ENCODE measurements at places on chromosomes 3 and 15.

DNA sequence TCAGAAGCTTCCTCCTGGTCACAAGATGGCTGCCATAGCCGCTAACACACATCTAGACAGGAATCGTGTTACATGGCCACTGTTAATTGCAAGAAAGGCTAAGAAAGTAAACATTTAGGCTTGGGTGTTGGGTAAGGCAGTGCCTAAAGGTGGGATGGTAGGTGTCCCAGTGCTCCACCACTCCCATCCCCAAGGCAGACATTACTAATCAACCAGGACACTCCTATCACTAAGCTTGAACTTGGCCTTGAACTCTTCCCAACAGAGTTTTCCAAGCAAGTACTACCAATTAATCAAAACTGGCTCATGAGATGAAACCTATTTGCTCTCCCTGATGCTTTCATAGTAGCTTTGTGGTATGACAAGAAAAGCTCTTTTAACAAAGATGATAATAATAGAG is 37.9 kb upstream of the C3orf80 start:
- no peak for DNase-seq

DNA sequence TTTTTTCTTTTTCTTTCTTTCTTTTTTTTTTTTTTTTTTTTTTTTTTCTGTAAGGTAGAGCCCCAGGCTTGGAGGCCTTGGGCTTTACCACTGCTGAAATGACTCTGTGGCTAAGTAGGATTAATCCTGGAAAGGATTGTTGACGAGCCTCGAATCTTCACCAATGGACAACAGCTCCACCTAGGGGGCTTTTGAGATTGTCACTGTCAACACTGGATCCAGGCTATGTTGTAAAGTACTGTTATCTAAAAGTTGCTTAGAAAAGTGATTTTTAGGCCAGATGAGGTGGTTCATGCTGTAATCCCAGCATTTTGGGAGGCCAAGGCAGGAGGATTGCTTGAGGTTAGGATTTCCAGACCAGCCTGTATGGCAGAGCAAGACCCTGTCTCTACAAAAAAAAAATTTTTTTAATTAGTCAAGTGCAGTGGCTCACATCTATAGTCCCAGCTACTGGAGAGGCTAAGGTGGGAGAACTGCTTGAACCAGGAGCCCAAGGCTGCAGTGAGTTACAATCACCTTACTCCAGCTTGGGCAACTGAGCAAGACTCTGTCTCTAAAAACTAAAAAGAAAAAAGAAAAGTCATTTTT is 41.6 kb downstream of the KLHL18 start:
- DNase-seq, result peak; percentile 70

GRCh38 chr15:32952901-32953532 is 235.2 kb downstream of the GREM1 start:
- DNase-seq, result peak; percentile 13

DNA sequence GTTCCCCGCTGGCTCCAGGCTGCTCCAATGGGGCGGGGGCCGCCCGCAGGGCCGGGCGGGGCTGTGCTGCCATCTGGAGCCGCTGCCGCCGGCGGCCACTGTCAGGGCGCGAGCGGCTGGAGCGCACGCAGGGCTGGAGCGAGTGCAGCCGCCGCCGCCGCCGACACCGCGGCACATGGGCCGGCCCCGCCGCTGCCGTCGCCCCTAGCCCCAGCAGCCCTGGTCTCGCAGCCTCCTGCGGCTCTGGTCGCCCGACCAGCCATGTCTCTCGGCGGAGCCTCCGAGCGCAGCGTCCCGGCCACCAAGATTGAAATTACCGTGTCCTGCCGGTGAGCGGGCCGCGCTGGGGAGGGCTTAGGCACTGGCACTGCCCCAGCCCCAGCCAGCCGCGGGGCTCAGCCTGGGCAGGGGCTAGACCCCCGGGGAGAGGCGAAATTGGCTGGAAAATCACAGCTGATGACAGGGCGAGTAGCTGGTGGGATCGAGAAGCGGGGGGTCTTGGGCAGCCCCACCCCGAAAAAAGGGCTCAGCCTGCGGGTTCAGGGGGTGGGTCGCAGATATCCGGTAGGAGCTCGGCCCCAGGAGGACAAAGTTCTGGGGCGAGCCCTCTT is at the start of gene CPNE9:
Gene CPNE9, plus strand, starts transcription at position 98 of the 611 bp plus-strand sequence. Its CDS starts 164 bp downstream, at position 262.
- DNase-seq, result no peak

DNA sequence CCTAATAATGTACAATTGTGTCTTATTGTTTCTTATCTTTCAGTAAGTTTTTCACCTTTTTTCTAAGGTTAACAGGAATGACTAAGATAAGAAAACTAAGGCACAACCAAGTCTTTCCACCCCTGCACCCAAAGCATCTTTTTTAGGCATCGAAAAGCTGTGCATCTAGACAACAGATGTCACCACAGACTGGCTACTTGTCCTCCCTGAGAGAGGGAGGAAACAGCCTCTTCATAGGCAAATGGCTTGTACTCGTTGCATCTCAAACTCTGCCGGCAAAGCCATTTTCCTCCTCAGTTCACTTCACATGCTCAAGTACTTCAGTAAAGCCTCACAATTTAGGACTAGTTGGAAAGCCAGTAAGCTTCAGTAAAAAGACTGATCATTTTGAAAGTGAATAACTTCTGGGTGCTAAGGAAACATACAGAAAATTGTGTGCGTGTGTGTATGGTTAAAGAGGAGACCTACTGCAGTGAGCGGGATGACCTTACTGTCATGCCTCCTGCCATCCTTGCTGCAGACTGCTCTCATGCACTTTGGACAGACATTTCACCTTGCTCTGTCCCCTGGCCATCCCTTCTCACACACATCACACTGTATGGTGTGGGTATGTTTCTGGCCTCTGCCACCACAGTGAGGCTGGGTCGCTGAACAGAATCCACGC is 36.5 kb upstream of the HACD2 start:
- no peak for DNase-seq

DNA sequence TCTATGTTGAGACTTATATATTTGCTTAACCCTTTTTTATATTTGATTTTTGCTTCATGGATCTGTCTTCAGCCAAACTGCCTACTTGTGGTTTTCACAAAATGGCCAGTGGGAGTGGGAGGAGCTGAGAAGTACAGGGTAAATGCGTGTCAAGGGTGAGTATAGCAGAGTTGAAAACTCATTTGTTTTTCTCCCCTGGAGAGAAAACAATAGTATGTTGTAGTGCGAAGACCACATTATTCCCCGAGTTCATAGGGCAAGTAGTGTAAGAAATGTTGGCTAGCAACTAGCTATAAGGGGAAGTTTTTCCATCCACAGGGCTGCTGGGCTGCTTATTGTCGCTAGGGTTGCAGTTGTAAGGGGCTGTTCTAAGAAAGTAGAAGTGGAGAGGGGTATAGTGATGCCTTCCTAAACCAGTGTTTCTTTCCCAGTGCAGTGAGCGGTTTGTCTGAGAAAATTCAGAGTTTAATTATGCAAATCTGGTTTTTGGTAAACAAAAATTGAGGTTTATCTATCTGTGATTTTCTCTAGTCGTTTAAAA is 153.8 kb upstream of the AZI2 start:
- DNase-seq, result no peak

- DNase-seq, result peak; percentile 21
These were observed 280.7 kb downstream of the NFKBIZ start for GRCh38 chr3:102129760-102130608.

- no peak for DNase-seq
These were observed 224.0 kb downstream of the CHL1 start for GRCh38 chr3:420584-420983.

GRCh38 chr3:54069961-54070360 is 52.4 kb upstream of the CACNA2D3 start:
- no peak for DNase-seq

GRCh38 chr3:34361921-34362320 is 563.5 kb downstream of the PDCD6IP start:
- DNase-seq, result no peak

DNA sequence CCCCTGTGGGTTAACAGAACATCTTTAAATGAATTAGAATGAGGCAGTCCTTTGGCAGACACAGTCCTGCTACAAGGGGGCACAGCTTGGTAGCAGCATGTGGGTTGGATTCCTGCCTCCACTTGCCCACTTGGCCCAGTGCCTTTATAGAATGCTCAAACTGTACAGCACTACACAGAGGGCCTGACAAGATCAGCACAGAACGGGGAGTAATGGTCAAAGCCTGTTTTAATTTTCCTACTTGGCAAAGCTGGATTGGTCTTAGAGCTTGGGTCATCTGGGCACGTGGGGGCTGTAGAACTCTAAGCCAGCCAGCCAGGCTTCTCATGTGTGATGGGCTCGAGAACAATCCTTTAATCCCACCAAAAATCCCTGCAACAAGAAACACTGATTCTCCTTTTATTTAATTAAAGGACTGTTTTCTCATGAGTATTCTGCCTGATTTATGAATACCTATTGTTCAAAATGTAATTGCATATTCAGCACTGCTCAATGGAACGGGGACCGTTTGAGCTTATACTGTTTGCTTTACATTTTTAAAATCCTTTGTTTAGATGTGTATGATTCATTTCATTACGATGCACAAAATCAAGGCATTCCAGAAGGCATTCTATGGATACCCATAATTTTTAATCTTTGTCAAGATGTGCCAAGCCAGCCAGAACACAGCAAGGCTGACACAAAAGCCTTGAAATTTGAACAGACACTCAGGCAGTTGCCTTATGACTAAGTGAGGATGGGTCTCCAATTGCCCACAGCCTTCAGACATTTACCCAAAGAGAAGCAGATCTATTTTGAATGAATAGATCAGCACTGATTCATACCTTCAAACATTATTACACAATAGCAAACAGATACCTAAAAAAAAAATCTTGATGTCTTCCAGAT is 249.3 kb upstream of the TGFBR2 start:
- no peak for DNase-seq

DNA sequence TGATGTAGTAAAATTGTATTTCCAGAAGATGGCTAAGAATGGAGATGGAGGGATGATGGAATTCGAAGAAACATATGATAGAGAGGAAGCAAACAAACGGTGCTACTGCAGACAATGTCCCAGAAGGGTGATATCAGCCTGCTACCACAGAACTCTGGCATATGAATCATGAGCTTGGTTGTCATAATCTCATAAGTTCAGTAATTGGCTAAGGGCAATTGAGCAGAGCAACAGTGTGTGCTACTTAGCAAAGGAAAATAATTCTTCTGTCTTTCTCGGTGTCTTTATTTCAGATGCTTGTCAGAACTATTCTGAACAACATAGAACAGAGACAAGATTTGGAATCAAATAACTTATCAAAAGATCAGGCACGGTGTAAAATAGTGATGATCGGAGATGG is 407.3 kb downstream of the GBE1 start:
- DNase-seq, result no peak

GRCh38 chr15:94655249-94655880 is 424.0 kb downstream of the MCTP2 start:
- no peak for DNase-seq

DNA sequence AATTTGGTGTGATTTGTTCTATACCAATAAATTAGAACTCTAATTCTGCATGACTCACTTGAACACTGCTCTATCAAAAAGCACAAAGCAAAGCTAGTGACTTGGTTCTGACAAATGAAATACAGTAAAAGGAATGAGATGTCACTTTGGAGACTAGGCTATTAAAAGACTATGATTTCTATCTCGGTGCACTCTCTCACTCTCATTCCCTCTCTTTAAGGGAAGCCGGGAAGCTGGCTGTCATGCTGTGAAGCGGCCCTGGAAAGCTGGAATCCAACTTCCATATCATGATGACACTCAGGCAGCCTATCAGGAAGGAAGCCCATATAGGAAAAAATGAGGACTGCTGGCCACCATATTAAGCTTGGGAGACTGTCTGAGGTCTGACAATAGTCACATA is 590.1 kb upstream of the CBLB start:
- DNase-seq, result no peak

- no peak for DNase-seq
These were observed 60.9 kb downstream of the TGFBR2 start for GRCh38 chr3:30667280-30667651.

- DNase-seq, result no peak
These were observed 214.3 kb upstream of the SGO1 start for GRCh38 chr3:20400281-20400680.

- DNase-seq, result no peak
These were observed 292.5 kb downstream of the PTPRG start for GRCh38 chr3:61853912-61854311.

- DNase-seq, result no peak
These were observed 28.9 kb upstream of the PARL start for GRCh38 chr3:183913580-183913920.

GRCh38 chr15:58179206-58179605 is 41.0 kb downstream of the AQP9 start:
- DNase-seq, result no peak

DNA sequence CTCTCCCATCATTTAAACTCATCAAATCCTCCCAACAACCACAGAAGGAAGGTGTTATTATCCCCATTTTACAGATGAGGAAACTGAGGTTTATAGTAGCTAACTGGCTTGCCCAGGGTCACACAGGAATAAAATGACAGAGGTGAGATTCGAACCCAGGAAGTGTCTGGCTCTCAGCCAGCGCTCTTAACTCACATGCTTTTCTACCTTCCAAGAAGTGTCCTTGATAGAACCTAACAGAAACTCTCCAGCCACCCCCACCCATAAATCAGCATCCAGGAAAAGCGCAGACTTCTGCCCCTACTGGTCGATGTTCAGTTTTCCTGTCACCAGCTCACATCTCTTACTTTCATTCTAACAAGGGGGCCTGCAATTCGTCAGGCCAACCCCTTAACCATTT is 51.7 kb downstream of the SPATA12 start:
- no peak for DNase-seq

GRCh38 chr3:168398371-168399025 is 302.8 kb upstream of the GOLIM4 start:
- no peak for DNase-seq

DNA sequence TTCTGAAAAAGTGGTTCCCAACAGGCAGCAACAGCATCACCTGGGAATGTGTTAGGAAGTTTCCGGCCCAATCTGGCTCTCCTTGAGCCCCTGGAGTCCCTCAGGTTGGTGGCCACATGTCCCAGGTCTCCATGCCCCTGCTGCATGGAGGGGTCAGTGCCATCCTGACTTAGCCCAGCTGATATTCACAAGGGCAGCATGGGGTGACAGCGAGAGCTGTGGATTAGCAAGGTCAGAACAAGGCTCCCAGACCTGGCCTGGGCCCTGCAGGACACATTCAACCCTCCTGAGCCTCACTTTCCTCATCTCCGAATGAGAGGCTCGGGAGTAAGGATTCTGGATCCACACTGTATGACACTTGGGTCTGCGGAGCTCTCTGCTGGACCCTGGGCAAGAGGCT is 243.8 kb upstream of the TLE3 start:
- DNase-seq, result no peak

DNA sequence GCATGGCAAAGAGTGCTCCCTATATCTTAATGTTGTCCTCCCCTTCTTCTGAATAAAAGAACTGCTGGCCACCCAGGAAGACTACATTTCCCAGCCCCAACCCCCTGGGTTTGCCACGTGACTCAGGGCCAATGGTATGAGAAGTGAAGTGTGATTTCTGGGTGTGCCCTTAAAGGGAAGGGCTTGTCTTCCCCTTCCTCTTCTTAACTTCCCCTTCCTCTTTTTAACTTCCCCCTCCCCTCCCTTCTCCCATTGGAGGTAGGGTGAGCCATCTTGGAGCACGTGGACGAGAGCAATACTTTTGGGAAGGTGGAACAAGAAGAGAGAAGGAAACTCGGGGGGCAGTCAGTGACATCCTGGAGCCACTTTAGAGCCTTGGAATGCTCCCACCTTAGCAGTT is 6.8 kb upstream of the KBTBD12 start:
- no peak for DNase-seq

All from fibroblast of skin of left quadriceps (primary cell).